Vagina (tissue), 2 donors: ENCODE measurements at places on chromosomes 12 and 14.

DNA sequence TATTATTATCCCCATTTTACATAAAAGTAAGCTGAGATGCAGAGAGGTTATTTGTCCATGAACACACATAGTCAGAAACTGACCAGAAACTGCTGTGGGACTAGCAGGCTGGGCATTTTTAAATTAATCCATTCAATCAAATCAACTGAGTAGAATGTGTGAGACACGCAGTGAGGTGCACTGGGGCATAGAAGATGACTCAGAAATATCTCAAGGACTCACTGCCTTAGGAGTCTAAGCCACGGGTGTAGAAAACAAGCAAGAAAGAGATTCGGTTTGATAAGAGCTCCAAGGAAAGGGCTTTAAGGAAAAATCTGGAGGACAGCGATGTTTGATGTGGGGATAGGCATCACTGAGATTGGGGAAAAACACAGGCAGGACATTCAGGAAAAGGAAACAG, 127.8 kb downstream of the ANO2 start:
- DNase-seq: no peak

- no peak for DNase-seq
Observed at GRCh38 chr12:49197256-49197655, 8.4 kb upstream of the TUBA1A start.

- DNase-seq: no peak
Observed at GRCh38 chr14:79467835-79468234, 743.5 kb downstream of the DIO2 start.

DNA sequence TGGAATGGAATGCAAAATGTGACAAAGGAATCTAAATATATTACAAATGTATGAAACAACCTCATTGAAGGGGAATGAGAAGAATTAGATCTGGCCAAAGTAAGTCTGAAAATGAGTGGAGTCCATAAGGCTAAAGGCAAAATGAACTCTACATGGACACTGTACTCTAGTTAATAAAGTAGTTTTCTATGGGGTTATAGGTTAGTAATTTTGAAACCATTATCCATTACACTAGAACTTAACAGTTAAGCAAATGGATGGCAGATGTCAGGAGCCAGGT, 222.1 kb downstream of the NUAK1 start:
- DNase-seq: no peak

DNA sequence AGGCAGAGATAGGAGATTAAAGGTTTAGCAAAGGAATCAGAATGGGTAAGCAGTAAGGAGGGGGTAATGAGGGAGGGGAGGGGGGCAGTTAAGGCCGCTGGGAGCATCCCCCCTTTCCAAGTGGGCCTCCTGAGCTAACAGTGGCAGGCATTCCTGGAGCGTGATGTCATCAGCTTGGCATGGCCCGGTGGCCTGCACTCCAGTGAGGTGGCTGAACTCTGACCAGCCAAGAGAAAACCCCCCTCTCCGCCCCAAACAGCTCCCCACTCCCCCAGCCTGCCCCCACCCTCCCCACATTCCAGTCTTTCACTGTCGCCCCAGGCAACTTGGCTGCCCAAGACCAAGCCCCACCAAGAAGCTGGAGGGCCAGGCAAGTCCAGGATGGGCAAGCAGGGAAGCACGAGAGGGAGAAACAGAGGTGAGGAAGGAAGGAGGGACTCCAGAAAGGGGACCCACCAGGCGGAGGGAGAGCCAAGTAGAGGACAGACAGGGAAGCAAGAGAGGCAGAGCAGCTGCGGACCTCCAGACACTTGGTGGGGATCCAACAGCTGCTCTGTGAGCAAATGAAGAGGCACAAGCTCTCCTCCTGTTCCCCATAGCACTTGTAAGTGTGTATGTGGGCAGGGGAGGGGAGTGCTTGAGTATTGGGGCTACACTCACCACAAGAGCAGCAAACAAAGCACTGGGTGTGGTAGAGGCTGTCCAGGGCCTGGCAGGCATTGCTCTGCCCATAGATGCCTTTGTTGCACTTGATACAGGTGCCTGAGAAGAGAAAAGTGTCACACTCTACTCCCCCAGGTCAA, 4.5 kb downstream of the AJUBA start:
- no peak for DNase-seq

DNA sequence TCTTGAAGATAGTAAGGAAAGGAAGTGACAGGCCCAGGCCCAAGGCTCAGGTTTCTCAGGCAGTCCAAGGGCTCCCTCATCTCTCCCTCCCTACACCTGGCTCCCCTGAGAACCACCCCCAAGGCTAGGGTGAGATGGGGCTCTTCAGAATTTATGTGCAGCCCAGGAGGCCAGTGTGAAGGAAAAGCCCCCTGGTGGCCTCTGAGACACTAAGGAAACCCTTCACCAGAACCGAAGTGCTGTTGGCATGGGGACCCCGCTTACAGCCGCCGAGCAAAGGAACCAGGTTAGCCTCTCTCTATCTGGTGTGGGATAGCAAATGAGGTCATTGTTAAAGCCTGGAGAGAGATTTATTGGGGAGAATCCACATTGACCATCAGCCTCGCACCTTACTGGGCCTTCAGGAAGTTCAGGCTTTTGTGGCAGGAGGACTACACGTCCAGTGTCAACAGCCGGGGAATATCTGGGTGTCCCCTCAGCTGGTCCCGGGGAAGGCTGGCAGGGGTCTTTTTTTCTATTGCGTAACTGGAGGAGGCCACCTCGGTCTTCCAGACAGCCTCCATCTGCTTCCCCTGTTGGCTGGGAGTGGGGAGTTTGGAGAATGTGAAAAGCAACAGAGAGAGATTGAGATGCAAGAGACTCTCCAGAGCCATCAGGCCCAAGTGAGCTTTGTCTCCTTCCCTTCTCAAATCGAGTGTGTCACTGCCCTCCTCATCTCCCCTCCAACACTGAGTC, 18.1 kb downstream of the FAM186B start:
- DNase-seq: no peak

DNA sequence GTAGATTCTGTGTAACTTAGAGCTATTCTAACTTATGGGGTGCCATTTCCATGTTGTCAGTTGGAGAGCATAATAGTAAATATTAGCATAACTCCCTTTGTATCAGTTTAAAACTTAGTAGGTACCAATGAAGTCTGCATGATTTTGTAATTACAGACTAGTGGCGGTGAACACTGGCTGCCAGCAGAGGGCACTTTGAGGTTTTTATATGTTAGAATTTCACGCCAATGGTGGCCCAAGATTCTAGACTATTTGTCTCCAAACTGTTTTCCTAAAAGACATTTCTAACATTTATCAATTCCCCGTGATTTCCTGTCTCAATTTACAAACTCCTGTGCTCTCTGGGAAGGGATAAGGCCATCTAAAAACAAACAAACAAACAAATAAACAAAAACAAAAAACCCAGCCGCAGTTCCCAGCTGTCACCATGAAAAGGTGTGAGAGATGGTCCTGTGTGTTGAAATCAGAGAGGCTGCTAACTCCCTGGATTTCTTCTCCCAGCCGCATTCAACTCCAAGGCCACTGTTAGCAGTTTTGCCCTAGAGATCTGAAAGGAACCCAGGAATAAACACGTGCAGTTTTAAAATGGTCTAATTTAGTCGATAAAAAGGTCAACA, 57.6 kb downstream of the BRMS1L start:
- DNase-seq: no peak

- DNase-seq: no peak
Observed at GRCh38 chr12:23084236-23084995, 459.4 kb downstream of the ETNK1 start.

GRCh38 chr12:125650587-125650986, 585.4 kb downstream of the AACS start:
- no peak for DNase-seq

DNA sequence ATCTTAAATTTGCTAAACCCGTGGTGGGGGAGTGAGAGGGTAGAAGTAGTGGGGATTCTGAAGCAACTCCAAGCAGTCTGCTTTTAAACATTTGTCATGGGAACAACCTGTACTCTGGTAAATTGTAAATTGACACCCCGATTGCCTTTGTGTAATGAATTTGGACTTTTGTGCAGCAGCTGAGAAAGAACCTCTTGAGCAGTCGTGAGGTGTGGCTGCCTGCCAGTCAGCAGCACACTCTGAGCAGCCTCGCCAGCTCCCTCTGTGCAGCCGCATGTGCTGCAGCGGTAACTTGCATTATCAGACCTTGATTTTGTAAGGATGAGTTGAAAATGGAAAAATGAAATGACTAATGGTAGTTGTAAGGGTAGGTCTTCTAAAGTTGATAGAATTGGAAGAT, 74.3 kb downstream of the SUSD6 start:
- no peak for DNase-seq

- DNase-seq: no peak
Observed at GRCh38 chr12:132600048-132601032, 10.0 kb downstream of the LRCOL1 start.

- DNase-seq: no peak
Observed at GRCh38 chr12:123164222-123164621, 13.3 kb upstream of the PITPNM2 start.

- no peak for DNase-seq
Observed at GRCh38 chr14:89215114-89215513, 201.9 kb downstream of the FOXN3 start.

GRCh38 chr12:45357539-45358417, 141.9 kb downstream of the ANO6 start:
- no peak for DNase-seq

DNA sequence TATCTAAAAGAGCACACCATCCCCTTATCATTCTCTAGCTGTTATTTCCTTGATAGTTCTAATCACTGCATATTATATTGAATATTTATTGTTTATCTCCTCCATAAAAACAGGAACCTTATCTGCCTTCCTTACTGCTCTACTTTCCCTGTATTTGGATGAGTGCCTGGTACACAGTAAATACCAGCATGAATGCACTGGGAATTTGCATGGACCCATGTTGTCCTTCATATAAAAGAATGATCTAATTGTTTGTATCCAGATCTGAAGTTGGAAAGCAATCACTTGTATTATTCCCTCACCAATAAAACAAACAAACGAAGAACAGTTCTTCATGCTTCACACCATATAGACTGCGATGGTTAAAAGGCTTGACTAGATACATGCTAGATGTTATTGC, 15.3 kb upstream of the CNOT2 start:
- no peak for DNase-seq

DNA sequence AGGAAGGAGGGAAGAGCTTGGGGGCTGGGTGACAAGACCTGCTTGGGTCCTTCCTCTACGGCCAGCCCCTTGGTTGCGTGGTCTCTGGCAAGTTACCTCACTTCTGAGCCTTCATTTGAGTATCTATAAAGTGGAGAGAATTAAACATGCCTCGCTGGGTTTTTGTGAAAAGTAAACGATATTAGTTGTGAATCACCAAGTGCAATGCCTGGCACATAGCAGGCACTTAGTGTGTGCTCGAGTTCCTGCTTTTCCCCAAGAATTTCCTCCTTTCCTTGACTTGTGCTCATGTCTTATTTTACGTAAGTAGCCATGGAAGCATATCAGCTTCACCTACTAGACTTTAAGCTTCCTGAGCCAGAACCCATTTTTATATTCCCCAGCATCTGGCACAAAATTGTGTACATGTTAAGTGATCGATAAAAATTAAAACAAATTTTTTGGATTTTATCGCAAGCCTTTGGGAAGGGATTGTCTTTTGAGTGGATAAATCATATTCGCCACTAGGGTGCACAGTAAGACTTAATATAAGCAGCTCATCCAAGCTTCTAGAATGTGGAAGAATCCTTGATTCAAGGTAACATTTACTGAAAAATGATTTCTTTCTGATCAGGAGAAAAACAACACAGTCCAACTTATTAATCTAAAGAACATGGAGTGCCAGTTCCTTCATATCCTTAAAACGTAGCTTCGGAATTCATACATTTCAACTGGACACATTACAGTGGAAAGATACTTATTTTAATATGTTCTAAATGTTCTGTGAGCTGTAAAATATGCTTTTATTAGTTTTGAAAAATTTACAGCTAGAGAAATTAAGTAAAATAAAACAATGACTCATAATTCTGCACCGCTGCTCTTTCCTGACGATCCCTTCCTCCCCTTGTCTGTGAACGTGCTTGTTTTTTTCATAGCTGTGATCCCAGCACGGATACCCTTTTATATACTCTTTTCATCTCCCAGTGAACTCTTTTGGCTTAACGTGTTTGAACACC, 62.0 kb downstream of the SLC25A47 start:
- DNase-seq: no peak
